B cell (primary cell): ENCODE measurements at places on chromosomes 7 and 10.

DNA sequence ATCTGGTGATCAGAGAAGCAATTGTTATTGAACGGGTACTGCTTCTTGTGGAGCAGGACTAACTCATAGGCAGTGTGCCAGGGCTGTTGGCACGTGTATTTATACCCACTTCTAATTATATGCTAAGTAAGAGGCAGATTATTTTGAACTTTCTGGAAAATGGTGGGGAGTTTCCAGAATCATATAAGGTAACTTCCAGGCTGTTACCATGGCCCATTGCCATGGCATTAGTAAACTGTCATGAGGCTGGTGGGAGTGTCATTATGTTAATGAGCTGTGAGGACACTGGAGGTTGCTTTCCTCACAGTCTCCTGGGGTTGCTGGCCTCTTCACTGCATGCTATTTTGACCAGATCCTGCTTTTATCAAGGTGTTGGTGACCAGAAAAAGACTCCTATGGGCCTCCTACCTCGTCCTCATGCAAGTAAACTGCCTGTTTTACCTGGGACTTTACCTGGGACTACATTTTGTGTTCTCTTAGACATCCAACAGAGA is 122.6 kb downstream of the KCND2 start:
- H3K27me3 ChIP-seq, result no peaks in the 10 kb centered on the region
- no peaks in the 10 kb centered on the region for H3K4me1 ChIP-seq
- no peaks in the 10 kb centered on the region for H3K36me3 ChIP-seq
- H3K27ac ChIP-seq, result no peak overlapping the region

DNA sequence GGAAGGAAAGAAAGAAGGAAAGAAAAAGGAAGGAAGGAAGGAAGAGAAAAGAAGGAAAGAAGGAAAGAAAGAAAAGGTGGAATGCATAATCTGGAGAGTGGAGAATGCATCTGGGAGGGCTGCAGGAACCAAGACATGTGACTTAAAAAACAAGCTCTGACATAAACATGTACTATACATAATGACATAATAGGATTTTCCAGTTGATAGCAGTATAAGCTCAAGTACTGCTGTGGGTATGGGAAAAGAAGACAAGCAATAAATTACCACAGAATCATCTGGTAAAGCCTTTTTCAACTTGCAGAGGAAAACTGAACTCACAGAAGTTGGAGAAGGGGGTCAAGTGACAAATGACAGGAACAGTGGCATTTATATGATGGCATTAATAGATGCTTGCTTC is 345.9 kb downstream of the PLXDC2 start:
- H3K27me3 ChIP-seq, result no peaks in the 10 kb centered on the region

DNA sequence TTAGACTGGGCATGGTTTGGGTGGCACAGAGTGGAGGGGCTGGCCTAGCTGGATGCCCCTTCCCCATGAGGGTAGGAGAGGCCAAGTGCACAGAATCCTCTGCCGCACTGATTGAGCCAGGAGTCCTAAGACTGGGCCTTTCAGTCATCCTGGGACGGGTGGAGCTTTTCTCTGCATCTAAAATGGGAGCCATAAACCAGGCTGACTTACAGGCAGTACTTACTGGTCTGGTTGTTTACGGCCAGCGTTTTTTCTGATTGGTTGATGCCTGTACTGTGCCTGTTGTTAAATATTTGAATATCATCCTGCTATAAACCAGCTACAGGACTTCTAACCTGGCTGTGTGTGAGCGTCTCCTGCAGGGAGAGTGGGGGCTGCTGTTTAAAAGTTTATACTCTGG is 107.8 kb downstream of the CDH23 start:
- H3K27ac ChIP-seq, result no peak overlapping the region
- H3K4me3 ChIP-seq, result no peak overlapping the region
- H3K4me1 ChIP-seq, result no peaks in the 10 kb centered on the region
- H3K27me3 ChIP-seq, result no peaks in the 10 kb centered on the region

GRCh38 chr7:2522780-2523433 is 3.3 kb downstream of the LFNG start:
- H3K27me3 ChIP-seq, result no peaks in the 10 kb centered on the region
- DNase-seq, result no peak
- peak overlapping the region; percentile 100 for H3K4me3 ChIP-seq
- no peaks in the 10 kb centered on the region for H3K36me3 ChIP-seq
- H3K27ac ChIP-seq, result peak overlapping the region; percentile 72

- peak; percentile 46 for DNase-seq
- no peaks in the 10 kb centered on the region for H3K27me3 ChIP-seq
- H3K4me3 ChIP-seq, result no peak overlapping the region
- no peaks in the 10 kb centered on the region for H3K36me3 ChIP-seq
- no peak overlapping the region for H3K27ac ChIP-seq
These were observed 166.7 kb upstream of the BET1 start for GRCh38 chr7:94170836-94171235.
